Frontal cortex (tissue), 4 donors: ENCODE measurements at places on chromosomes 16 and 17.

- DNase-seq, result no peak
Observed at GRCh38 chr16:52237823-52238222, 309.1 kb downstream of the TOX3 start.

DNA sequence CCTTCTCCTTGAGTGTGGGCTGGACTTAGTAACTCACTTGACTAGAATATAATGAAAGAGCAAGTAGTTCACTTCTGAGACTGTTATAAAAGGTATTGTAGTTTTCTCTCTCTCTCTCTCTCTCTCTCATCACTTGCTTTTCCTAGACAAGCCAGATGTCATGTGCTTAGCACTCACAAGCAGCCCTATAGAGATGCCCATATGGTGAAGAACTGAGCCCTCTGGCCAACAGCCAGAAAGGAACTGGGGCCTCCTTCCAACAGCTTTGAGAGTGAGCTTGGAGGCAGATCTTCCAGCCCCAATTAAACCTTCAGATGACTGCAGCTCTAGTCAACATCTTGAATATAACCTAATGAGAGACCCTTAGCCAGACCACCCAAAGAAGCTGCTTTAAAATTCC lies 440.5 kb downstream of the GRIN2A start:
- no peak for DNase-seq

DNA sequence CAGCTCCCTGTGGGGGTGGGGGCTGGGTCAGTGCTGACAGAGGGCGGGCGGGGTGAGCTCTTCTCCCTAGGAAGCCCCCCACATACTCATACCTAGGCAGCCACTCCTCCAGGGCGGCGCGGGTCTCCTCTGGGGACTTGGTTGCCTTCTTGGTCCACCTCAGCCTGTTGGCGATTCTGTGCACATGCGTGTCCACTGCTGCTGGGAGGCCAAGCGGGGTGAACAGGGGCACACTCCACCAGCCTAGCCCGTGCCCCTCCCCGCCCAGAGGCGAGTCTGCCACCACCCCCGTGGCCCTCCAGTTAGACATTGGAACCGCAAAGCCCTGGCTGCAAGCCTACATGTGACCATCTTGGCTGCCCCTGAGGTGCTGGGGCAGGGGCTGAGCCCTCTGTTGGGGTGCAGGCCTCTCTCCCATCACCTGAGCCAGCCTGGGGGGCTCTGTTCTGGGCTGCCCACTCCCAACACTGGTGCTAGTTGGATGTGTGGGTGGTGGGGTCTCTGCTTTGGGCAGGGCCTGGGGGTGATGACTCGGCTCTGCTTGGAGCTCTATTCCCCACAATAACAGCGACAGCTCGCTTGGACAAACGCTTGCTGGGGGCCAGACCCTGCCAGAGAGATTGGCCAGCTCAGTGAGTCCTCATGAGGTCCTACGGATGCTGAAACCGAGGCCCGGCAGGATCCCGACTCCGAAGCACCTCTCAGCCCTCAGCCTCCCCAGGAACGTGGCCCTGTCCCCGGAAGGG lies 7.4 kb downstream of the NTHL1 start:
- no peak for DNase-seq

GRCh38 chr17:30969989-30970830 lies 629 bp upstream of the RNF135 start:
- no peak for DNase-seq

DNA sequence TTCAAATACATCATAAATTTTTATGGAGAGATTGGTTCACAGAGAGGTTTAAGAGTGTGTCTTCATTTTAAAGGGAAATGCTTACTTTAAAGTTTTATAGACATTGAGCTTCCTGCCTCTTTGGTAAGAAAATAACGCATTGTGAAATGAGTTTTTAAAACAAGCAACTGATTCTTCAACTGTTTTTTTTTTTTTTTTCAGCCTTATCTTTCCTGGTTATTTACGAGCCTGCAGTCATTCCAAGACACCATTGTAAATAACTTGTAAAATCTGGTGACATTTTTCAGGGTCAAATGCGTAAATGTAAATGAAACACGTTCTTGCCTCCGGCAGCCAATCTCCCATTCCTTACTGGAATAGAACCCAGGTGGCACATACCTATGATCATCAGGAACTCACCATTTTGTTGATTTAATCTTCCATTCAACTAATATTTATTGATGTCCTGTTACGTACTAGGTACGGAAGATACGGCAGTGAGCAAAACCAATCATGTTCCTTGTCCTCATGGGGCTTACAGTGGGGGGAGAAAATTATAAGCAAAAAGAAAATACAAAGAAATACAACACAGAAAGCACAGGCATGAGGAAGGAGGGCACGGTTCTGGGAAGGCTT lies 33.2 kb upstream of the CDYL2 start:
- no peak for DNase-seq

GRCh38 chr16:57540906-57541753 lies 1.3 kb upstream of the ADGRG5 start:
- no peak for DNase-seq

GRCh38 chr17:28734712-28735241 lies 6.2 kb downstream of the NEK8 start:
- DNase-seq, result no peak
